Epithelial cell of prostate (primary cell): ENCODE measurements at places on chromosomes 3 and 15.

GRCh38 chr3:195286115-195286872 is 15.3 kb upstream of the XXYLT1 start:
- no peak for DNase-seq

DNA sequence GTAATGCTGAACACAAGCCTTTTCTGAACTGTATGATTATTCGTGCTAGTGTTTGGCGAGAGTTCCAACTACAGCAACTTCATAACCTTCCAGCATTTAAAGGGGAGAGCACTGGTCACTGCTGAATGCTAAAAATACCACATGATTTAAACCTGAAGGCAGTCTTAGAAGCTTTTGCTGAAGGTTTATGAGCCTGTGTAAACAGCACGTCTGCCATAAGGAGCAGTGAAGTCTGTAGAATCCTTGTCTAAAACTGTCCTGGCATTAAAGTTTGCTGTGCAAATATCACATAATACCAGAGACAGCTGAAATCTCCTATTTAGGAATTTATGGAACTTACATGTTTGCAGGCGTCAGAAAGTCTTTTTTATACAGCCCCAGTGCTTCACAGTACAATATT is 5.9 kb downstream of the SATB1 start:
- no peak for DNase-seq

- DNase-seq = no peak
Measured at GRCh38 chr3:114418724-114419543, 125.1 kb downstream of the TIGIT start.

DNA sequence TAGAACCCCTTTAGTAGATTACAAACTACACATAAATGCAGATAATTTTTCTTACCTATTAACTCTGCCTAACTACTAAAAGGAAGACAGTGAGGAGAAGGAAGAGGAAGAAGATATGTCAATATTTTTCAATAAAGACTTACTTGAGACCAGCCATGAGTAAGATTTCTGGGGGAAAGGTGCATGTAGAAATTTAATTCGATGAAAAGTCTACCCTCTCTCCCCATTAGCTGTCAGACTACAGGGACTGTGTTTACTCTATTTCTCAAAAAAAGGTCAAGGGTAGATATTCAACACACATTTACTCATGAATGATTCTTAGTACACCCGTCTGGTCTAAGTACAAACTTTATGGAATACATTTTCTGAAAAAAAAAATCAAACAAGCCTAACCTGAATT is 6.8 kb downstream of the TSPAN3 start:
- DNase-seq = no peak

- DNase-seq = no peak
Measured at GRCh38 chr3:8659242-8659641, 14.6 kb upstream of the SSUH2 start.

DNA sequence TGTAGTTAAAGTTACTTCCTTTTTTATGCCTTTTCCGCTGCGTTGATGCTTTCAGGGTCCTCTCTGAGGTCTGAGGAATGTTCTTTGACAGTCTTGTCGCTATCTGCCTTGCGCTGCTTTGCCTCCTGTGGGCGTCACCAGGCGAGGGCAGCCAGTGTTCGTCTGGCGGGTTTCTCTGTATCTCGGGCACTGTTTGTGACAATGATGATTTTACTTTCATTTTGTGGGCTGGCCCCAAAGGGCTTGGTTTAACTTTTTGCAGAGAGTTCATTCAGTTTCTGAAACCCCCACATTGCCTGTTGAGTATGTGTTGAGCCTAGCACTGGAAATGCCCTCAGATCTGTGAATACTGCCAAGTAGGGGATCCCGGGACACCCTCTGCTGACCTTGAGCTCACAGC is 24.6 kb upstream of the SACM1L start:
- DNase-seq = no peak

- no peak for DNase-seq
Measured at GRCh38 chr3:167110901-167111300, 269.2 kb downstream of the ZBBX start.

DNA sequence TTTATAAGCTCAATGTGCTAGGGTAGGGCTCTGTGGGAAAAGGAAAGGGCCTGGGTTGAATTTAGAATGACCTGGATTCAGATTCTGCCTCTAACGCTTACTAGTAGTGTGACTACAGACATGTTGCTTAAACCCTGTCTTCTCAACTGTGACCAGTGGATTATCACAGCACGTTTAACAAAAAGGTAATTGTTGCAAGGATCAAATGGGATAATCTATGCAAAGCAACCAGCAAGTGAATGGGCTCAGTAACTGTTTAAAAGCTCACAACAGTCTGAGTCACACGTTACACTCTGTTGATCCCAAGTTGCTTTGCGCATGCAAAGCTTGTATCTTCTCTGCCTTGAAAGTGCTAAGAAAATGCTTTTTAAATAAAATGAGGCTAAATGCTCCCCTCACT is 236.5 kb downstream of the IL20RB start:
- no peak for DNase-seq
